ENCODE measurements at places on chromosomes 11 and 22. TPM values are rescaled to one million over a fixed set of nuclear protein-coding genes. Genes with fewer than 3 reads are reported as not detected.

DNA sequence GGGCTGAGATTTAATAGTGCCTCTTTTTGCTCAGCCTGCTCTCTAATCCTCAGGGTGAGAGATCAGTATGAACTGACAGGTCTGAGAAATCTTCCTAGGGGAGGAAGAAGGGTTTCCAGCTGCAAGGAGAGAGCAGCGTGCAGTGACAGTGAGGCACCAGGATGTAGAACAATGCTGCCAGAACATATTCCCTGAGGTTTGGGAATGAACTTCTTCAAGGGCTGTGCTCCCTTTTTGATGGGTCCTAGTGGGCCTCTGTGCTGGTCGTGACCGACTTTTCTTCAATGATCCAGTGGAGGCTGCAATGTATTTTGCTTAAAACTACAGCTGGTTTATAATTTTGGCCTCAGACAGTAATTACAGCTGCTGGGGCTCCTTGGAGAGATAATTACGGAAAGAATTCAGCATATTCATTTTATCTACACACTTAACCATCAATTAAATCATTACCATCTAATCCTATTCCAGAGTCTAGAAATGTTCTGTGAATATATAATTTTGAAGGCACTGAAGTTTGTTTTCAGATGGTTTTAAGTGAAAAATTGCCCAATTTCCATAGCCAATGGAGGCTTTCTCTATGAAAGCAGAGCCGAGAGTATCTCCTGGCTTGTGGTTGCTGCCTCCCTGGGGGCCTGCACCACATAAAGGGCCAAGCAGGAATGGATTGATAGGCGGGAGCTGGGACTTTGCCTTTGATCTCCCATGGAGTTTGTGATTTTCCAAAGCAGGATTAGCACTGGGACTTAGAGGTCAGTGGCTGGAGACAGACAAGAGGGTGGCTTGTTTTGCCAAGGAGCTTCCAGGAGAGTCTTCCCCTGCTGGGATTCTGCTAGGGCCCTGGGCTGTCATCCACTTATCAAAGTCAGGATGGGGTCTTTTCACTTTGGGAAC, 41.0 kb upstream of the OLFML1 start:
- DNase-seq, result no peak

DNA sequence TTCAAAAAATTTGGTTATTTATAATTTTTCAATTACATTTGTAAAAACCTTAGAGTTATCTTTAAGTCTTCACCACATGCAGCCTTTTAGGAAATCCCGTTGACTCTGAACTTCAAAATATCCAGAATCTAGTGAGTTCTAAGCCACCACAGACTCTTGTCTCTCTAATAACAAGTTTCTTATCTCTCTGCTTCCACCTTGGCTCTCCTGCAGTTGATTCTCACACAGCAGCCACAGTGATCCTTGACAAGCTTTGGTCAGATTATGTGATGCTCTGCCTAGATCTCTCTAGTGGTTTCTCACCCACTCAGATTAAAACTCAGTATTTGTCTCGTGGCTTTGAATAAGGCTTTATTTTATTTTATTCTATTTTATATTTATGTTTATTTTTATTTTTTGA, 8.6 kb downstream of the HSD17B12 start:
- DNase-seq, result no peak

- no peak for DNase-seq
Measured at GRCh38 chr11:4068962-4069361, 25.6 kb upstream of the RRM1 start.

DNA sequence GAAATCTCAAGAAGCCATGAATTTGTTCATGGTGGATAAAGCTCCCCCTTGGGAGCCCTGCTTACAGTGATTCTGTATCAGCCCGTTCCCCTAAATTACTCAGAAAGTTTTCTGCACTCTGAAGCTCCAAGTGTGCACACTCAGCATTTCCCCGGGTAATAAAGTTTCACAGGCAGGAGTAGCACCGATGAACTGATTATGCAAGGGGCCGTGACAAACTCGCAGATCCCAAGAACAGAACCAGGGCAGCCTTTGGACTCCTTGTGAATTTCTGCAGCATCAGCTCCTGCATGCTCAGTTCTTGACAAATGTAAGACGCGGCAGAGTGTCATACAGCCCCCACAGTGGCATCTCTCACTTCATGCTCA, 73.5 kb downstream of the COMMD9 start:
- DNase-seq, result no peak

DNA sequence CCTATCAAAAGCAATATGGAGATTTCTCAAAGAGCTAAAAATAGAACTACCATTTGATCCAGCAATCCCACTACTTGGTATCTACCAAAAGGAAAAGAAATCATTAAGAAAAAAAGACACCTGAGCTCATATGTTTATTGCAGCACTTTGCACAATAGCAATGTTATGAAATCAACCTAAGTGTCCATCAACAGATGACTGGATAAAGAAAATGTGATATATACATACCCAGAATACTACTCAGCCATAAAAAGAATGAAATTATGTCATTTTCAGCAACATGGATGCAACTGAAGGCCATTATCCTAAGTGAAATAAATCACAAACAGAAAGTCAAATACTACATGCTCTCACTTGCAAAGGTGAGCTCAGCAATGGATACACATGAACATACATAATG, 1565.5 kb upstream of the RAG2 start:
- DNase-seq, result no peak

DNA sequence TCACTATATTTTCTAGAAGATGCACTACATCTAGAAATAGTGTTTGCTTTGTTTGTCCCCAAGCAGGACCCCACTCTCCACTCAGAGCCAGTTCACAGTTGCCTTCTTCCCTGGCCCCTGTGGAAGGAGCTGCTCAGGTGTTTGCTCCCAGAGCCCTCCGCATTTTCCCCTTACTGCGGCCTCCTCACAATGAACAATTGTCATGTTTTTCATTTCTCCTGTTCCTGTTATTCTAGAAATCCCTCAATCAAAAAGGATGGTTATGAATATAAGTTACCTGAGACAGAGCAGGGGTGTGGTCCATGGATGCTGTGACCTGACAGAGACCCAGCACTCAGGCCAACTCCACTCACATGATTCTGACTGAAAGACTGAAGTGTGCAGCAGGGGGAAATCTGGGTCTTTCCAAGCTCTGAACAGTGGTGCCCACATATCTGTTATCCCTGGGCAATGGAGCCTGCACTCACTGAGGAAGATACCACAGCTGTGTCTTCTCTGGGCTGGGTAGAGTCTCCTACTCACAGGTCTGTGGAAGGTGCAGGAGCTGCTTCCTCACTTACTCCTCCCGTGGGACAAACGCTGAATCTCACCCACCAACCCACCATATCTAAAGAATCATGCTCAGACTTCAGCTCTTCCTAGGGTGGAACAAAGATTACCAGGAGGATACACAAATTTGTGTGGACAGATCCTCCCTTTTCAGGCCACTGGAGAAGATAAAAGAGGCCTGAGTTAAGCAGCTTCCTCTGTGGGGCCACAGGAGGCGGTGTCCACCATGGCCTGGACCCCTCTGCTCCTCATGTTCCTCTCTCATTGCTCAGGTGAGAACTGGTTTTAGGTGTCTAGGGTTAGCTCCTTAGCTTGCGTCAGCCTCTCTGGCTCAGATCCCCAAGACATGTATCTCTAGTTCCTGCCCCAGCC, 87.1 kb upstream of the TOP3B start:
- no peak for DNase-seq

- DNase-seq, result no peak
Measured at GRCh38 chr11:100467821-100468508, 219.1 kb upstream of the ARHGAP42 start.

- DNase-seq, result no peak
Measured at GRCh38 chr11:69475141-69475865, 6.2 kb upstream of the LINC01488 start.

DNA sequence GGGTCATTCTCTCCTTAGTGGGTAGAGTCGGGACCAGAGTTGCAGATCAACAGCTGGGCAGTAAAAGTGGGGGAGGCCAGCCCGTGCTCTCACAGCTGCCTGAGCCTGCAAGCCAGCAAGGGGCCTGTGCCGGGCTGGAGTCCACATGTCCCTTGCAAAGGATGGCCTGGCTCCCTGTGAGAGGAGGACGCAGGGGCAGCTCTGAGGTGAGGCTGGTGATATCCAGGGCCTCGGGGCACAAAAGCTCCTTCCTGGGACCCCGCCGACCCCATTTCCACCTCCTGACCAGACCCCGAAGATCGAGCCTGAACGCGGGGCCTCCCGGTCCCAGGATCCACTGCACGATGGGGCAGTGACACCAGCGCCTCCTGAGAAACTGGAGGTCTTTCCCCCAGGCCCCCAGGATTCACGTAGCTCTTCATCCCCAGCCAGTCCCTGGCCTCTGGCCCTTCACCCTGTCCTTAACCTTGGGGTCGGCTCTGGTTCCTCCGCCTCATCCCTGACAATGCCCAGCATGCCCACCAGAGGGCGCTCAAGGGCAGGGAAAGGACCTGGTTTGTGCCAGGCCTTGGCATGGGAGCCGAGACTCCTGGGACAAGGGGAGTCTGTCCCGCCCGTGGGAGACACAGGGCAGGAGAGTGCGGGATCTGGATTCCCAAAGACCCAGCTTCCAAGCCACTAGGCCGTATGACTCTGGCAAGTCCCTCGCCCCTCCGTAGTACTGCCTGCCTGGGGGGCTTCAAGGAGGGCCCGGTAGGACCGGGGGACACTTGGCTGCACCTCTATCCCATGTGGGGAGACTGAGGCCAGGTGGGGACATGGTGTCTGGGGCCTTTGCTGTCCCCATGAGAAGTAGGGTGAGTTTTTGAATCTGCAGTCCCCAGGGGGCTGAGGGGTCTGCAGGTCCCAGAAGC, 17.8 kb upstream of the WNT7B start:
- no peak for DNase-seq

- peak; percentile 56 for DNase-seq
Measured at GRCh38 chr11:131889146-131889577, 518.7 kb downstream of the NTM start.

- no peak for DNase-seq
Measured at GRCh38 chr11:117281159-117281558, 10.0 kb upstream of the BACE1-AS start.

DNA sequence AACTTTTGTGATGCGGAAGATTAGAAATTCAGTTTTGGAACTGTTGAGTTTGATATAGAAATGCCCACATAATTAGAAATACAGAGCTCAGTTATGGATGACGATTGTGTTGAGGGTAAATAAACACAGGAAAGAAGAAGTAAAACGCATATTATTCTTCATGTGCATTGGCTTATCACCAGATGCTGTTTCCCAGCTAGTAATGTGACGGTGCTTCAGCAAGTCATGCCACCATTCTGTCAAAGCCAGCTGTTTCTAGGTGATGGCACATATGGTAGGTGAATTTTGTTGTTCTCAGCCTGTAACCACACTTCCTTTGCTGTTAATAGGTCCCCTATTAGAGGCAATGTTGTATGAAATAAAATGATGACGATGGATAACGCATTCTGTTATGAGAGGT, 68.9 kb downstream of the C11orf65 start:
- DNase-seq, result no peak

GRCh38 chr11:119687373-119688046, 41.5 kb downstream of the NECTIN1 start:
- DNase-seq, result no peak

Gene MMP12
- polyA plus RNA-seq, result 6.8 TPM

Gene PCF11
- polyA plus RNA-seq, result 61.5 TPM

Gene CELSR1
- polyA plus RNA-seq, result 22.5 TPM

Gene CECR2
- 15.7 TPM for polyA plus RNA-seq
